ENCODE measurements at places on chromosomes 3 and 15.

DNA sequence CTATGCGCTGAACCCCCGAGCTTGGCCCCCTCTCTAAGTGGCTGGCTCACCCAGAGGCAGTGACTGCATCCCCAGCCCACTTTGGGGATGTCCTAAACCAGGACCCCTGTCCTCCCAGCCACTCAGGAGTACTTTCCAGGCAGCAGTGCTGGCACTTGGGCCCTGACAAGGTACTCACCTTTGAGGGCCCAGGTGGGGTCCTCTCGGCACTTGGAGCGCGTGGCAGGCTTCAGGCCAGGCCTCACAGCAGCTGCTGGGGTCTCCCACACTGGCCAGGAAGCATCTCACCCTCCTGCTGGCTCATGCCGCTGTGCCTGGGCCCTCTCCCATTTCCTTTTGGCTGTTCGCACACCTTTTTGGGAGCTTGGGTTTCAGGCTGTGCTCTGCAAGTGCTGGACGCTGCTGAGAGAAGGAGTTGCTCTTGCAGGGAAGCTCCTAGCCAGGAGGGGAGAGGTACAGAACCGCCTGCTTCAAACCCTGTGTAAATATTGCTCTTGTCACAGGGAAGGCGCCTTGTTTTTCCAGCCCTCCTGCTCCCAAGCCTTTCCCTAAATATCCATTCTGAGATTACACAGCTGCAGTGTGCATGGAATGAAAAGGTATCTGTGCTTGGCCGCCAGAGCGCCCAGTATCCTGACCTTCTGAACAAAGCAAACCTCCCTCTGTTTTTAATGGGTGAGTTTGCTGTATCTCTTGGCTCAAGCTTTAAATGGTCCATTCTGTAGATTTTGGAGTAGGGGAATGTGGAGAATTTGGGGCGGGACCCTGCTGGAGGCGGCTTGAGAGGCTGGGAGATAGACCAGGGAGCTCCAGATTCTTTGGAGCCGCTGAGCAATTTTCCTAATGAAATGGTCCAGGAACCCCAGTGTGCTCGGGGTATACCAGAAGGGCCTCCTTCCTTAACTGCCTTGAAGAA lies 45.6 kb downstream of the DNASE1L3 start:
- DNase-seq = no peak

- no peak for DNase-seq
Observed at GRCh38 chr3:150110097-150110496, 139.4 kb upstream of the PFN2 start.

GRCh38 chr15:74845208-74845568 lies 2.2 kb upstream of the ULK3 start:
- no peak for DNase-seq

GRCh38 chr3:109131276-109131675 lies 5.2 kb upstream of the C3orf85 start:
- DNase-seq = no peak

GRCh38 chr3:9056581-9056980 lies 93.3 kb upstream of the RAD18 start:
- DNase-seq = no peak

DNA sequence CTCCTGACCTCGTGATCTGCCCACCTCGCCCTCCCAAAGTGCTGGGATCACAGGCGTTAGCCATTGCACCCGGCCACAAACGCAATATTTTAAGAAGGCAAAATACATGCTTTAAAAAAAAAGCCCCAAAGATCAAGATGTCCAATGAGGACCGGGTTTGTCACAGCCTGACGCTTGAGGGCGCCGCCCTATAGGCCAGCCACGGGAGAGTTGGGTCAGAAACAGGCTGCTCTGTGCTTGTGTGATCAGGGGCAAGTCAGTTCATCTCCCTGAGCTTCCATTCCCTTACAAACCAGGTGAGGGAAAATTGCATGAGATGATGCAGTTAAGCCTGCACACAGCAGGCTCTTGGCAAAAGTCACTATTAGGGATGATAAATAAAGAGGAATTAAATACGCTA lies 23.9 kb downstream of the FAM174B start:
- DNase-seq = no peak

- no peak for DNase-seq
Observed at GRCh38 chr15:66131831-66132230, 121.7 kb downstream of the MEGF11 start.
